ENCODE measurements at places on chromosomes 4 and X.

DNA sequence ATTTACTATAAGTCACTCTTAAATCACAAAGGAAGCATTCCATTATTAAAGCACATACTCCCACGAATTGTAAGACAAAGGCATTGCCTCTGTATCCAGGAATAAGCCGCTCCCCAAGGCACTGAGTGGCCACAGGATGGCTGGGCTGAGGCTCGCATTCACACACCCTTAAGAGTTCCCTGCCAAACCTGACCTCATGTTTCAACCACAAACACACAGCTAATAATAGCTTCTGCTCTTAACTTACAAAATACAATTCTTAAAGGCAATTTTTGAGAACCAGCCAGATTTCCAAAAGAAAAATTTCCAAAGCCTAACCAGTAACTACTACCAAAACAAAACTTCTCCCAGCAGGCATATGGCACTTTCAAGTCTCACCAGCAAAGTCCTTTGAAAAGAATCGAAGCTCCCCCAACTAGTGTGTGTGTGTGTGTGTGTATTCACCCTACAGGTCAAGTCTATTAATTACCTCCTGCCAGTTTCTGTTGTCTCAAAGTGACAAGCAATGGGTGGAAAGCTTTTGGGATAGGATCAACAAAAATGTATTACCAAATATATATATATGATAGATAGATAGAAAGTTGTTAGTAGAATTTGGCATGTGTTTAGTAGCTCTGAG is 36.0 kb downstream of the ARHGAP6 start:
- peak; percentile 41 for DNase-seq

DNA sequence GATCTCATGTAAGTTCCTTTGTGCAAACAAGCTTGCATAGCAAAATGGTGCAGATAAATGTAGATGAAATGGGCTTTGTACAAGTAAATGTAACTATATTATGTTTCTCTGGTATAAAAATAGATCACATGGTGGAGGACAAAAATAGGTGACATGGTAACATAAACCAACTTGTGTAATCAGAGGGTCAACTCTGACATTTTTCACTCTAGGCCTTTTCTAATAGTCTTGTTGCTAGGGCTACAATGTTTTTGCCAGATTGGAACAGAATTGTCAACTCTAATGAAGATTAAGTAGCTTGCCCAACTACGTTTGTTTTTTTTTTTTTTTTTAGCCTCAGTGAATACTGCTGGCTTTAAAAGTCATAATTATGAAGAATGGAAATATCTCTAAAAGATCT is 11.5 kb downstream of the MAD2L1 start:
- no peak for DNase-seq

DNA sequence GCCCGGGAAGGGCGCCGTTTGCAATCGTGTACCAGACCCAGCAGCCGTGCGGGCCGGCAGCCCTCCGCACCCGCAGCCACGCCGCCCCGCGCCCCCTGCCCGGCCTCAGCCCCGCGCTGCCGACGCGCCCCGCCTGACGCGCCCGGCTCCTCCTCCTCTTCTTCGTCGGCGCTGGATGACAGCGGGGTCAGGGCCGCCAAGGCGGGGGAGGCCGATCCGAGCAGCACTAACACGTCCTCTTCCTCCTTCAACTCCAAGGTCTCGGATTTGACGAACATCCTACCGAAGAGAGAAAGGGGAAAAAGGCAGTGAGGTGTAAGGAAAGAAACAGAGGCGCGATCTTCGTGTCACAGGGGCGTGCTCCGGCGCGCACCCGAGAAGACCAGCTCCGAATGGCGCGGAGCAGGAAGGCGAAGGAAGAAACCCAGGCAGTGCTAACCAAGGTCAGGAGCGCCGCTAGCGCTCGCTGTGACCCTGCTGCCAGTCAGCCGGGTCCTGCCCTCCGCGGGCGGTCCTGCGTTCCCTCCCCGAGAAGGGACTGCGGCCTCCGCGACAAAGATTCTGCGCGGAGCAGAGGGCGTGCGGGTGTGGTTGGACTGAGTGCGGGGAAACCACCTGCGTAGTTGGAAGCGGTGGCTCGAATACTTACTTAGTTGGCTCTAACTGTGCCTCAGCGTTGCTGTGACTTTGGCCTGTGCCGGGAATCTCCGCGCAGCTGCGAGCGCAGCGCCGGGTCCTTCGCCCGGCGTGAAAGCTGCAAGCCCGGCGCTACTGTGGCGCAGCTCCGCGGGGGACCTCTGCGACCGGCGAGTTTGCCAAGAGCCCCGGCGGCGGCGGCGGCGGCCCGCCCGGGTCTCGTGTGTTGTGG is 548 bp downstream of the NEUROG2 start:
- DNase-seq: no peak

DNA sequence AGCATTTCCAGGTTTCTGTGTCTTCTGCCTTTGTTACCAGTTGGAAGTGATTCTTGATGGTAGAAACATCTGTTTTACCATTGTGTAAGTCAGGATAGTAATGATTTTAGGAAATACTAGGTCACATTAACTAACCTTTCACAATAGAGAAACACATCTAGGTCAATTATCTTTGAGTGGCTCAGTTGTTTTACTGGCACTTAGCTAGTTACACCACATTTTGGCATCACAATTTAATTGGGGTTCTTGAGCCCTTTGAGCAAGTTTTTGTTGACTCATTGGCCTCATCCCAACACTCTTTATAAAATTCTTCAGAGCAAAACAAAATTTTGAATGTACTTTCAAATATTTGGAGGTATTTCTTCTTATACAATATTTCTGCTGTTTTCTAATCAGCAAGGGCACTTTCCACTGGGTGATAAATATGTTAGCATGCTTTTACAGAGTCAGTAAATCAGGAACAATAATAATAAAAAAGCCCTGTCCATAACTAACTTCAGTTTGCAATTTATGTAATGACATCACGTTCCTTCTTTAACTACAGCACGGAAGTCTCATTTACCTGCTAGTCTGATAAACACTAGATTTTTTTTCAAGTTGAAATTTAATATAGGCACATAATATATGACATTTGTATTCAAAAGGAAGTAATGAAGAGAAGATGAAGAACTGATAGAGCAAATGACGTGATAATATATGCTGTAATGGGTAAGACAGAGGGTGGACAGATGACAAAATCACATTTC is 64.8 kb upstream of the GK2 start:
- DNase-seq: no peak

DNA sequence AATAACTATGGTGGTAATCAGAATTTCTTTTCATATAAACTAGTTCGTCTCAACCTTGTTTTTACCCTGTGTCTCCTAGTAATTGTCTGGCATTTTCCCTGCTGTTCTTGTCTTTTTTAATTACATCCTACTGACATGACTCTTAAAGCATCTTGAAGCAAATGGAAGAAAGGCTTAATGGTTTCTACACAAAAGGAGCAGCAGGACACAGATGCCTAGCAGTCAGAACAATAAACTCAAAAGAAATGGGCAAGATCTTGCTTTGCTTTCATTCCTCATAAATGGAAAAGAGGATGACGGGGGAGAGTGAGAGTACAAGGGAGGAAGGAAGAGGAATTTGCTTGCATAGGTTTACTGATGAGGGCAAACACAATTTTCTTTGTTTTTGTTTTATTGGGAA is 293.2 kb upstream of the EMCN start:
- no peak for DNase-seq

DNA sequence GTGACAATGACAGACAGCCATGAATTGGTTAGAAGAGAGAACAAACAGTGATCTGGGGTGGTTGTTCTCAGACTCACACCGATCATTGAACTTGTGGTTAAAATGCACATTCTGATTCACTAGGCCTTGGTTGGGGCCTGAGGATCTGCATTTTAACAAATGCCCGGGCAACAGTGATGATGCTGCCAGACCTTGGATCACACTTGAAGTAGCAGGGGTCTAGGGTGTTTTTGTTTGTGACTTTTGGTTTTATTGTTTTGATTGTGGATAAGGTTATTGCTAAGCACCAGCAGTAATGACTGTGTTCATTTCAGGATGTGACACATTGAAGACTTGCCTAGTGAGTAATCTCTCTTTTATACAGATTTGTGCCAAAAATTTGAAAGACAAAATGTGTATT is 36.5 kb downstream of the TXLNG start:
- DNase-seq: no peak

DNA sequence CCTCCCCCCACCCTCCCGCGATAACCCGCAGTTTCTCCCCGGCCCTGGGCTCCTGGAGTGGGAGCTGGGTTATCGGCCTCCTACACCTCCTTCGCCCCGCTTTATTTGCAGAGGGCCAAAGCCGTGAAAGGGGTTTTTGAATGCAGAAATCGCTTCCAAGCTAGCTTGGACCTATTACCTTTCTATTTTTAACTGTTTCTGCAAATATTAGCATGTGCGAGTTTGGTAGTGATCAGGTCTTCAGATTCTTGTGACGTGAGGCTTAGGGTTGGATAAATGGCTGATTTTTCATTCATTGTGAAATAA is 1.3 kb downstream of the USP9X start:
- no peak for DNase-seq

DNA sequence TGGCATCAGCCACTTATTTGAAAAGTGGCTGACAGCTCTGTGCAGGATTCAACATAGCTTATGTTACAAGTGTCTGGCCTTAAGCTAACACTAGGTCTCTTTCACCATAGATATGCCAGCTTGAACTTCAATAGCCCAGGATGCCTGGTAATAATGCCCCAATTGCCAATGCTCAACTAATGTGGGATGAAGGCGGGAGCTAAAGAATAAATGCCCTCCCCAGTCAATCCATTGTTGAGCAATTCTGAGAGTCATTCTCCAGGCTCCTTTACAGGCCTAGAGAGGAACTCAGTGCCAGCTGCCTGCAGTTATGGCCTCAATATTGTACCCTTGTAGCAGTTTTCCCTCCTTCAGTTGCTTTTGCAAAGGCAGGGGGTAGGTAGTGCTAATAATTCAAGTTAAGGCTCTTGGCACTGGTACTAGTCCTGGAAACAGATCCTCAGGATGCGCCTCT is 460.2 kb downstream of the GABRG1 start:
- DNase-seq: no peak

- no peak for DNase-seq
These were observed 89.5 kb downstream of the CBR4 start for GRCh38 chr4:168920441-168921065.

DNA sequence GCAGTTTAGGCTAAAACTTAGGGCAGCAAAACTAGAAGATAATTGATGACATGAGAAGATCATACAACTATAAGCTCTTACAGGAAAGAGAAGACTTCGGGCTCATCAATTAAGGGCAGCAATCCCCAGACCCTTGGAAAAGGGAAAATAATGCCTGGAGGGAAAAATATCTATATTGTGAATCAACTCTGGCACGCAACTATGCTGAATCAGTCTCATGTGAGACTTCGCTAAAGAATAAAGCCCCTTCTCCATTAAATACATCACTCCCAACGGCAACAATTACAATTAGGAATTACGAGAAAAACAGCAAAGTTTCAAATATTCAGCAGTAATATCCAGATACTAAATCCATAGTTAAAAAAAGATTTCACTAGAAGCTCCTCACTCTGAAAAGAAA is 2016.8 kb upstream of the IGFBP7 start:
- DNase-seq: no peak

DNA sequence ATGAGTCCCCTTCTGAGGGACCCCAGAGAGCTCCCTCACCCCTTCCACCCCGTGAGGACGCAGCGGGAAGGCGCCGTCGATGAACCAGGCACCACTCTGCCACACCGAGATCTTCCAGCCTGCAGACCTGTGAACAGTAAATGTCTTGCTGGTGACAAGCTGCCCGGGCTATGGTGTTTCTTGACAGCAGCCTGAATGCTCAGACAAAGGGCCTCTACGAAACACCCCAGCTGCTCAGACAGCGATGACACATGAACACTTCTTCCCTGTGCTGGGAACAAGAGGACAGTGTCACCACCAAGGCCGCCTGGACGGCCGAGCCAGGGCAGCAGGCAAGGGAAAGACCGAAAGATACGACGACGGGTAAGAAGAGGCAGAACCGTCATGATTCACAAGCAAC is 30.6 kb upstream of the GTPBP6 start:
- DNase-seq: no peak

DNA sequence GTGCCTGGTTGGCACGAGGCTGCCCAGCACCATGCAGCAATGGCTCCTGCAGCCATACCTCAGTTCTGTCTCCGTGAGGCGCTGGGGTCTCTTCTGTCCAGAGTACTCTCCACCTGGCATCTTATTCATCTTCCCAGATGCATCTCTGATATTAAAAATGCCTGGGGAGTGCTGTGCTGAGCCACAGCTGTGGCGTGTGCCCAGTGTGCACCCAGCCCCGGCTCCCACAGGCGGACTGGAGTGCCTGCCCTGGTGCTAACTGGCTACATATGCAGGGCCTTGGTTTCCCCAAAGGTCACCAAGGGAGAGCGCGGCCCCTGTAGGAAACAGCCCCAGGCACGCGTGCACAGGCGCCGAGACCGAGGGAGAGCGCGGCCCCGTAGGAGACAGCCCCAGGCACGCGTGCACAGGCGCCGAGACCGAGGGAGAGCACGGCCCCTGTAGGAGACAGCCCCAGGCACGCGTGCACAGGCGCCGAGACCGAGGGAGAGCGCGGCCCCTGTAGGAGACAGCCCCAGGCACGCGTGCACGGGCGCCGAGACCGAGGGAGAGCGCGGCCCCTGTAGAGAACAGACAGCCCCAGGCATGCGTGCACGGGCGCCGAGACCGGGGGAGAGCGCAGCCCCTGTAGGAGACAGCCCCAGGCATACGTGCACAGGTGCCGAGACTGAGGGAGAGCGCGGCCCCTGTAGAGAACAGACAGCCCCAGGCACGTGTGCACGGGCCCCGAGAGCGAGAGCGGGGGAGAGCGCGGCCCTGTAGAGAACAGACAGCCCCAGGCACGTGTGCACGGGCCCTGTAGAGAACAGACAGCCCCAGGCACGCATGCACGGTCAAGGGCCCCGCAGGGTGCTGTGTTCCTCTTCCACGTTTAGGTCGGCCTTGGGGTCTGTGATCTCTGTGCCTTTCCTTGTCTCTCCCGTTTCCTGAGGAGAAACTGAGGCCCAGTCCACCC is 14.5 kb downstream of the TMEM175 start:
- no peak for DNase-seq

- DNase-seq: no peak
These were observed 1242.9 kb downstream of the C4orf33 start for GRCh38 chr4:130338851-130339250.

- DNase-seq: no peak
These were observed 990 bp upstream of the HADH start for GRCh38 chr4:107988763-107989035.

GRCh38 chr4:120816296-120816965 is 106.1 kb downstream of the PRDM5 start:
- no peak for DNase-seq

- no peak for DNase-seq
These were observed 34.3 kb downstream of the ENPEP start for GRCh38 chr4:110510277-110510676.

Data from breast epithelium (tissue), 4 donors.